ENCODE measurements at places on chromosomes 6 and 20.
A peak's percentile ranks its signal among the peaks of the same experiment; 100 is the strongest.

- H3K36me3 ChIP-seq = no peaks in the 10 kb centered on the region
- peaks cover 3% of the 10 kb centered on the region for H3K27me3 ChIP-seq
- no peak for DNase-seq
- peak overlapping the region; percentile 43 for H3K4me3 ChIP-seq
- H3K27ac ChIP-seq = peak overlapping the region; percentile 22
These were observed 33.1 kb upstream of the FAM83D start for GRCh38 chr20:38893056-38893564.

GRCh38 chr6:105226598-105227294, 46.9 kb upstream of the POPDC3 start:
- no peak overlapping the region for H3K4me3 ChIP-seq
- DNase-seq = no peak
- peaks cover 7% of the 10 kb centered on the region for H3K36me3 ChIP-seq
- peaks cover 1% of the 10 kb centered on the region for H3K4me1 ChIP-seq
- H3K27ac ChIP-seq = no peak overlapping the region
- H3K27me3 ChIP-seq = peaks cover 2% of the 10 kb centered on the region

DNA sequence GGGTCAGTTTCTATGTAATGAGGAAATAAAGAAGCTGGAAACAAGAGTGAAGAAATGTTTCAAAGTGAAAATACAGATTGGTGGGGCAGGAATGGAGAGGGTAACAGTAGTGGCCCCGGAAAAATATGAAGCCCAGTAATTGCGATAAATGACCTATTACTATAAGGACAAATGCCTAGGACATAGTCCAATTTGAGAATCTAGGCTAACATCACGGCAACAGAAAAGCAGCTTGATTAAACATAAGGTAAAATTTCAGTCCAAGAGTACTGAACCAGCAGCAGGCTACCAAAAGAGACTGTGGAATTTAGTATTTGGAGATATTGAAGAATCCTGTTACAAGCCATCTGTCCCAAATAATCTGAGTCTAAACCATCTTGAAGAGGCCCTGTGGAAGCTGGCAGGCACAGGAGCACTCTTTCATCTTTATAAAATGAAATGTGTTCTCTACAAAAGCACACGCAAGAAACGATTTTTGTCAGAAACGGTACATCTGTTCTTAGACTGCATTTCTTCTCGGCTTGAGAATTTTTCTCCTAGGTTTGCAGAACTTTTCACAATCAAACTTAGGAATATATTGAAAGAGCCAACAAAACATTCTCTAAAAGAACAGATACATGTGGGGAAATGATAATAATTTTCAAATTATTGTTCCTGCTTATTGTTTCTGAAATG, 49.3 kb downstream of the ELOVL5 start:
- no peaks in the 10 kb centered on the region for H3K36me3 ChIP-seq
- no peak overlapping the region for H3K4me3 ChIP-seq
- no peak for DNase-seq
- peak overlapping the region; percentile 41 for H3K27ac ChIP-seq

DNA sequence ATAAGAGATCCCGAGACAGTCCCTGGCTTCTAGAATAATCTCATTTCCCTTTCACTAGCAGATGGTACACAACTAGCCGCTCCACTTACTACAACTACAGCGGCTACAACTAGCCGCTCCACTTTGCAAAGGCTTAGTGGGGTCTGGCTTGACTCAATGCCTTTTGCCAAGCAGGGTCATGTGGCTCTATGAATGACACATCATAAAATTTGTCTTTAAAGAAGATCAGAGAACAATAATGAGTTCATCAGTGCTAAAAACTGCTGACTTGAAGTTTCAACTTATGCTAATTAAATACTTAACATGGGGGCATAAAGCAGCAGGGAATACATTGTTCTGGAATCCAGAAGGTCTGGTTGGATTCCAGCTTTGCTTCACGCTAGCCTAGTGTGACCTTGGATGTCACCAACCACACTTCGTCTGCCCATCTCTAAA, 2.0 kb upstream of the MICAL1 start:
- H3K27me3 ChIP-seq = peaks cover 13% of the 10 kb centered on the region
- H3K36me3 ChIP-seq = no peaks in the 10 kb centered on the region
- H3K27ac ChIP-seq = no peak overlapping the region
- H3K4me1 ChIP-seq = peaks cover 13% of the 10 kb centered on the region
- no peak for DNase-seq
- peak overlapping the region; percentile 92 for H3K4me3 ChIP-seq

- H3K27me3 ChIP-seq = peaks cover 6% of the 10 kb centered on the region
- peaks cover 4% of the 10 kb centered on the region for H3K4me1 ChIP-seq
- H3K4me3 ChIP-seq = no peak overlapping the region
- no peaks in the 10 kb centered on the region for H3K36me3 ChIP-seq
- no peak overlapping the region for H3K27ac ChIP-seq
These were observed 37.1 kb upstream of the MDFI start for GRCh38 chr6:41601248-41601549.

Data from glutamatergic neuron (in vitro differentiated cells).